ENCODE measurements at places on chromosomes 6 and 20. TPM values are rescaled to one million over a fixed set of nuclear protein-coding genes. Genes with fewer than 3 reads are reported as not detected.

Gene PSORS1C1
- total RNA-seq, result 0.06 TPM

Gene HLA-DPB1
- 25.4 TPM for total RNA-seq

Gene GLO1
- total RNA-seq, result 365 TPM

Gene CRISP2
- 0.23 TPM for total RNA-seq

Gene RPS6KA2
- total RNA-seq, result 4.6 TPM

Gene CPXM1
- total RNA-seq, result not detected

Gene IMPG1
- 0.14 TPM for total RNA-seq

Gene COX7A2
- 526 TPM for total RNA-seq

Gene HLA-DRB5
- total RNA-seq, result not detected

Gene ARFGEF3
- 0.23 TPM for total RNA-seq

Gene OLIG3
- total RNA-seq, result not detected

Gene MAP7
- total RNA-seq, result 1.0 TPM

Gene GPR63
- total RNA-seq, result 2.4 TPM

Gene OOEP
- total RNA-seq, result not detected

Gene MMUT
- total RNA-seq, result 9.9 TPM

Gene RAB22A
- total RNA-seq, result 7.3 TPM

Gene RPS21
- total RNA-seq, result 2,095 TPM

Gene MEI4
- total RNA-seq, result not detected
